Natural killer cell (primary cell): ENCODE measurements at places on chromosomes 4 and X.

GRCh38 chrX:123713841-123714240 is 19.0 kb downstream of the THOC2 start:
- no peaks in the 10 kb centered on the region for H3K36me3 ChIP-seq
- H3K4me3 ChIP-seq: no peak overlapping the region
- H3K27me3 ChIP-seq: no peaks in the 10 kb centered on the region
- no peak overlapping the region for H3K27ac ChIP-seq

- H3K36me3 ChIP-seq: no peaks in the 10 kb centered on the region
- H3K27me3 ChIP-seq: no peaks in the 10 kb centered on the region
- no peak for DNase-seq
- H3K4me3 ChIP-seq: no peak overlapping the region
- no peaks in the 10 kb centered on the region for H3K4me1 ChIP-seq
Observed at GRCh38 chr4:125620066-125620860, 305.5 kb downstream of the FAT4 start.

DNA sequence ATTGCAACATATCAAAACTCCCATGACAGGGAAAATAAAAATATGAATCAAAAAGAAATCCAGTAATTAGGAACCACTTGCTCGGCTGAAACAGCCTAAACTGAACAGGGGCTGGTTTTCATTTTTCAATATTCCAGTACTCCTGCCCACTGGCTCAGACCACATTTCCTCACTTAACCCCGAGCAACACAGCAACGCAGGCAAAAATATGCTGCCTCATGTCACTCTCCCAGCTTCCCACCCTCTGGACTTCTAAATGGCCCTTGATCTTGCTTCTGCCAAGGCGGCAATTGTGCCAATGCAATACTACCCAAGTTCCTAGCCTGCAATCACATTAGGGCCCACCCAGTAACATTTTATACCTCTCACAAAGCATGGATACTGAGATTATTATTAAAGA is 30.6 kb downstream of the USP46 start:
- H3K4me1 ChIP-seq: no peaks in the 10 kb centered on the region
- no peak overlapping the region for H3K4me3 ChIP-seq
- H3K27me3 ChIP-seq: no peaks in the 10 kb centered on the region
- peaks cover 4% of the 10 kb centered on the region for H3K36me3 ChIP-seq

DNA sequence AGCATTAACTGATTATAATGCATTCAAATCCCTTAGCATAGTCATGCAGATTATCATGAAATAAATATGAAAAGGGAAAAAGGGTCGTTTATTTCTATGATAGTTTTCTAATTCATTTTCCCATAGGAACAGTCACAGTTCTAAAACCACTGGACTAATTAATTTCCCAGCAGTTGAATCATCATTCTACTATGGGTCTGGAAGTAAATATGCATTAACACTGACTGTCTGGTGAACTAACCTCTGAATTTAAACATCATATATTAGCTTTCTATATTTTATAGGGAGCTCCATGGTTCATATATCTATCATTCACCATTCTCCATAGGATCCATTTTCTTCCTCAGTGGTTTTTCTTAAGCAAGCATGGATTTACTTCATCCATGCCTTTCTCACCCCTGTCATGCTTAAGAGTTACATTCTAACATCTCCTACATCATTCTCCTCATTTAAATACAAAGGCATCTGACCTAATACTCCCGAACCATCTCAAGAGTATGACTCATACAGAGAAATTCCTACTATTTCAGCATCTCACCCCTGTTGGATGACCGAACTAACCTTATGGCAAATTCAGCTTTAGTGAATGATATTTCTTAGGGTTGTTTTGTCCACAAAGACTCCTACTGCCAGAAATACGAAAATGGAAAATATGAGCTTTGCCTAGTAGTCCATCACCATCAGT is 198.7 kb upstream of the ADAMTS3 start:
- H3K4me1 ChIP-seq: no peaks in the 10 kb centered on the region
- H3K36me3 ChIP-seq: no peaks in the 10 kb centered on the region
- no peak for DNase-seq
- H3K27me3 ChIP-seq: no peaks in the 10 kb centered on the region
- no peak overlapping the region for H3K27ac ChIP-seq
- no peak overlapping the region for H3K4me3 ChIP-seq

DNA sequence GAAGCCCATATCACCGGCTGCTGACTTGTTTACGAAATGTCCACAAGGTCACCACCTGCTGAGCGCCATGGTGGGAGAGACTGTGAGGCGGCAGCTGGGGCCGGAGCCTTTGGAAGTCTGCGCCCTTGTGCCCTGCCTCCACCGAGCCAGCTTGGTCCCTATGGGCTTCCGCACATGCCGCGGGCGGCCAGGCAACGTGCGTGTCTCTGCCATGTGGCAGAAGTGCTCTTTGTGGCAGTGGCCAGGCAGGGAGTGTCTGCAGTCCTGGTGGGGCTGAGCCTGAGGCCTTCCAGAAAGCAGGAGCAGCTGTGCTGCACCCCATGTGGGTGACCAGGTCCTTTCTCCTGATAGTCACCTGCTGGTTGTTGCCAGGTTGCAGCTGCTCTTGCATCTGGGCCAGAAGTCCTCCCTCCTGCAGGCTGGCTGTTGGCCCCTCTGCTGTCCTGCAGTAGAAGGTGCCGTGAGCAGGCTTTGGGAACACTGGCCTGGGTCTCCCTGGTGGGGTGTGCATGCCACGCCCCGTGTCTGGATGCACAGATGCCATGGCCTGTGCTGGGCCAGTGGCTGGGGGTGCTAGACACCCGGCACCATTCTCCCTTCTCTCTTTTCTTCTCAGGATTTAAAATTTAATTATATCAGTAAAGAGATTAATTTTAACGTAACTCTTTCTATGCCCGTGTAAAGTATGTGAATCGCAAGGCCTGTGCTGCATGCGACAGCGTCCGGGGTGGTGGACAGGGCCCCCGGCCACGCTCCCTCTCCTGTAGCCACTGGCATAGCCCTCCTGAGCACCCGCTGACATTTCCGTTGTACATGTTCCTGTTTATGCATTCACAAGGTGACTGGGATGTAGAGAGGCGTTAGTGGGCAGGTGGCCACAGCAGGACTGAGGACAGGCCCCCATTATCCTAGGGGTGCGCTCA is 8.7 kb upstream of the MSANTD1 start:
- no peaks in the 10 kb centered on the region for H3K4me1 ChIP-seq
- no peak overlapping the region for H3K4me3 ChIP-seq
- no peak for DNase-seq
- H3K27ac ChIP-seq: no peak overlapping the region
- H3K27me3 ChIP-seq: no peaks in the 10 kb centered on the region
